Activated CD4-positive, CD25-positive, alpha-beta regulatory T cell treated with anti-CD3 and anti-CD28 coated beads, Interleukin-2, amount 50 U/mL, for 16 hours (primary cell): ENCODE measurements at places on chromosomes 7 and 10.

- no peak for DNase-seq
Measured at GRCh38 chr10:34727595-34728033, 87.5 kb downstream of the PARD3 start.

DNA sequence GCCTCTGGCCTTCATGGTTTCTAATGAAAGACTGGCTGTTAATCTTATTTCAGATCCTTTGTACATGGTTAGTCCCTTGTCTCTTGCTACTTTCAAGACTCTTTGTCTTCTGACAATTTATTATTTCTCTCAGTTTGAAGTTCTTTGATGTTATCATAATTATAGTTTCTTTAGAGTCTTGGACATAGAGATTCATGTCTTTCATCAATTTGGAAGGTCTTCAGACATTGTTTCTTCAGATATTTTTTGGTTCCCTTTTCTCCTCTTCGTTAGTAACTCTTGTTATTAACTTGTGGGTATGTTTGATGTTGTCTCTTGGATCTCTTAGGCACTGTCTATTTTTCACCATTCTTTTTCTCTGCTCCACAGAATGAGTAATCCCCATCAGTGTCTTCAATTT lies 8.7 kb downstream of the ZNF37A start:
- DNase-seq, result no peak

DNA sequence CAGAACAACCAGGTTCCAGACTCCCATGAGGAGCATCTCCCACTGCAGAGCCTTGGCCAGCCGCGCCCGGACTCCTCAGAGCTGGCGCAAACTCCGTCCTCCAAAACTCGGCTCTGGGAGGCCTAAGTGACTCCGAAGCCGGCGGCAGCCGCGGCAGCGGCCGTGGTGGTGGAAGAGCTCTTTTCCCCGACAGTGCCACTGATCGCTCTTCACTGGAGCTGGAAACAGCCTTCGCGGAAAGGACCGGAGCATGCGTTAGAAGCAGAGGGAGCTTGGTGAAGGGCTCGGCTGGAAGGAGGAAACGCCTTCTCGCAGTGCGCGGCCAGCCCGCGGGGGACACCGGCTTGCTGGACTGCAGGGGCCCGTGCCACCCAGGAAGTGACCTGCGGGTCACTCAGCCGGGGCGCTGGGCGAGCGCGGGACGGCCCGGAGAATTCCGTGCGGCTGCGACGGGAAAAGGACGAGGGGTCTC lies 5.0 kb upstream of the HOXA13 start:
- no peak for DNase-seq

DNA sequence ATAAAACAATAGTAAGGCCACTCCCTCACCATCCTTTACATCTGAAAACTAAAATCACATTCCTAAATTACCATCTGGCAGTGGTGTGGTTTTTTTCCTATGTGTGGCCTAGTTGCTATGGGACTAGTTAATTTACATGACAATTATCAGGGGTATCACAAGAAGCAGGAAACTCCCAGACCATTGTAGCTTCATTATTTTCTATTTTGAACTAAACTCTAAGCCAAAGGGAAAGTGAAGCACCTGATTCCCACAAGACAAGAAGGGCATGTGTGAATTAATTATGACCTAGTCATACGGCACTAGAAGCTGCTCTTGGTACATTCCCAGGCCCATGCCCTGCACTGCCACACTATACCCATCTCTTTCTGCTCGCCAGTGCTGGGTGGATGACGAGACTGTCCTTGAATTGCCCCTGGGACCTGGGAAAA lies 103.4 kb downstream of the ATXN7L1 start:
- no peak for DNase-seq

- no peak for DNase-seq
Measured at GRCh38 chr7:55962014-55962413, 2.4 kb upstream of the NIPSNAP2 start.

DNA sequence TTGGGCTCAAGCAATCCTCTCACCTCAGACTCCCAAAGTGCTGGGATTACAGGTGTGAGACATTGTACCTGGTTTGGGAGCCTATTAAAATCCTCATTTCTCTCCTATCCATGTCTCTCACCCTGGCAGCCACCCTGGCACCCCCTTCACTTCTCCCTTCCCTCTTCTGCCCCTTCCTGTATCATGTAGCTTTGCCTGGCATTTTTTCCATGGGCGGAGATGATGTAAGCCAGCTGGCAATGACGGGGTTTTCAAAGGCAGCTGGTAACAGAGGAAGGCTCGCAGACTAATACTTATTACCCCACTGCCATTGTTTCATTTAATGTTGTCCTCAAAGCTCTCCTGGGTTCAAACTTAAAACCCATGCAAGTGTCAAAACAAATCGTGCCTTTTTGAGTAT lies 61.9 kb downstream of the RGS10 start:
- no peak for DNase-seq

DNA sequence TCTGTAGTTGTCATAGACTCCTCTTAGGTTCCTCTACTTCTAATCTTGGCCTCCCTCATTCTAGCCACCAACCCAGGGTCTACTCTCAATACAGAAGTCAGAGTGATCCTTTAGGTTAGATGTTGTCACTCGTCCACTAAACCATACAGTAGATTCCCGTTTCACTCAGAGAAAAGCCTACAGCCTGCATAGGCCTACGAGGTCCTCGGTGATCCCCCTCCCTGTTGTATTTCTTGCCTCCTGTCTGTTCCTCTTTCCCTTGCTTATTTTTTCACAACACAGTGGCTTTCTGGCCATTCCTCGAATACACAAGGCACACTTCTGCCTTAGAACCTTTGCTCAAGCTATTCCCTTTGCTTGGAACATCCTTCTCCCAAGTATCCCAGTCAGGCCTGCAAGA lies 183.0 kb upstream of the PRSS1 start:
- no peak for DNase-seq

GRCh38 chr10:66773472-66773817 lies 152.4 kb upstream of the LRRTM3 start:
- DNase-seq, result no peak

DNA sequence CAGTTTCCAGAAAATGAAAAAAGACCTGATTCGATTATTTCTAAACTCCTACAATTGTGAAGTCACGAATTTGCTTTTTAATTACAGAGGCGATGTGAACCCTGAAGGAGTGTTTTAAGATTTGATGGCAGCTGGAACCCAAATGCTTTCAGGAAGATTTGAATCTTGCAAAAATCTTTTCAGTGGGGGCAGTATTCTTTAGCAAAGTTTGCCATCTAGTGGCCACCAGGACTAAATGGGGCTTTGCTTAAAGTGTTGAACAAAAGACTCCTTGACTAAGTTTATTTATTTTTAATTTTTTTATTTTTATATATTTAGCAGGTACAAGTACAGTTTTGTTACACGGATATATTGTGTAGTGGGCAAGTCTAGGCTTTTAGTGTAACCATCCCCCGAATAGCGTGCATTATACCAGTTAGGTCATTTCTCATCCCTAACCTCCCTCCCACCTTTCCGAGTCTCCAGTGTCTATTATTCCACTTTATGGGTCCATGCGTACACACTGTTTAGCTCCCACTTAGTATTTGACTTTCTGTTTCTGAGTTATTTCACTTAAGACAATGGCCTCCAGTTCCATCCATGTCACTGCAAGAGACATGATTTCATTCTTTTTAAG lies 98.8 kb downstream of the CACNB2 start:
- no peak for DNase-seq

- DNase-seq, result no peak
Measured at GRCh38 chr10:80173466-80173865, 31.9 kb downstream of the ANXA11 start.

- no peak for DNase-seq
Measured at GRCh38 chr10:43870968-43871439, 222.3 kb upstream of the ZNF32 start.

GRCh38 chr7:7077945-7078344 lies 104.4 kb upstream of the C1GALT1 start:
- no peak for DNase-seq

GRCh38 chr7:159007364-159007995 lies 137.2 kb downstream of the VIPR2 start:
- DNase-seq, result no peak
